Head of caudate nucleus (tissue), 42 donors: ENCODE measurements at places on chromosomes 7 and 10.

DNA sequence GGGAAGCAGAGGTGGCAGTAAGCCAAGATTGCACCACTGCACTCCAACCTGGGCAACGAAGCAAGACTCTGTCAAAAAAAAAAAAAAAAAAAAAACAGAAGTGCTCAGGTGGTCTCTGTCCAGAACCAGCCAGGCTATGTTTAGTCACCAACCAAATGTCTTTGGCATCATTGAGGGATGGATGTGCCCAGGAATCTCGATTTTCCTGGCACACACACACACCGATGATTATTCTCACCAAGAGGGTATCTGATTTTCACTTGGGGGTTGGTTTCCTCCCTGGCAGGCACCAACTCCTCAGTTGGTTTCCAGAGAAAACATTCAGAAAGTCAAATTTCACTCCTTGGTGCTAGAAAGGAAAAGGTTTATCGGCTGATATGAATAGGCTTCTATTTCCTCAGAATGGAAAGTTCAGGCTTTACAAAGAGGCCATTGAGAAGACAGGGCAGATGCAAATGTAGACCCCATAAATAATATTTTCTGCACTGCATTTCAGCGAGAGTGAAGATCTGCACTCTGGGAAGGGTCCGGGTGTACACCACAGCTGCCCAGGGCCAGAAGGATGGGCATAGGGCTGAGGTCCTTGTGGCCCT, 154.8 kb downstream of the TNS3 start:
- no peak for DNase-seq

- no peak for DNase-seq
Observed at GRCh38 chr7:26815426-26815825, 49.0 kb downstream of the SKAP2 start.

- DNase-seq = no peak
Observed at GRCh38 chr10:42551582-42552187, 86.7 kb downstream of the ZNF33B start.

- no peak for DNase-seq
Observed at GRCh38 chr10:17802976-17803375, 6.2 kb upstream of the MRC1 start.

DNA sequence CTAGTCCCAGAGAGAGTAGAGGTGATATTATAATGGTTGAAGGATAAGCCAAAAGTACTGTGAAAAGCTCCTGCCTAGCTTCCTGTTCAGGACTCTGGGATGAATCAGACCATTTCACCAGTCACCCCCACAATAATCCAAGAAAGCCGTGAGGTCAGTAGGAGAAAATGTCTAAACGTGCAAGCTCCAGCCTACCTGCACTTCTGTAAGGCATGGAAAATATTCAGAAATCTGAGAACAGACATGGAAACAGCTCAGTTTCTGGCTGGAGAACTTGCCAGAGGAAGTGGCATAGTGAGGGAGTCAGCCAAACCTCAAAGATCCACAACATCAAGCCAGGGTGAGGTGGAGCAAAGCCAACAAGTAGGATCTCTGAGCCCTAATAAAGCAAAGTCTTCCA, 58.2 kb downstream of the ELAPOR2 start:
- DNase-seq = no peak

- no peak for DNase-seq
Observed at GRCh38 chr10:130300608-130301020, 164.4 kb downstream of the GLRX3 start.

DNA sequence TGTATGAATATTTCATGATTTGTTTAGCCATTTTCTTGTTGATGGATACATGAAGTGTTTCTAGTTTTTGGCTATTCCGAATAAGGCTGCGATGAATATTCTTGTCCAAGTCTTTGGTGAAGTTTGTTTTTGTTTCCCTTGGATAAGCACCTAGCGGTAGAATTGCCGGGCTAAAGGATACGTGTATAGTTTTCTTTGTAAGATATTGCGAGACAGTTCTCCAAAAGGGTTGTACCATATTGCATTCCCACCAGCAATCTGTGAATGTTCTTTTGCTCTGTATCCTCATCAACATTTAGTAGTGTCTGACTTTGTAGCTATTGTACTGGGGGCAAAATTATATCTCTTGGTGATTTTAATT, 142.6 kb downstream of the DOCK1 start:
- no peak for DNase-seq

- no peak for DNase-seq
Observed at GRCh38 chr10:6336016-6336415, 133.3 kb downstream of the PFKFB3 start.

DNA sequence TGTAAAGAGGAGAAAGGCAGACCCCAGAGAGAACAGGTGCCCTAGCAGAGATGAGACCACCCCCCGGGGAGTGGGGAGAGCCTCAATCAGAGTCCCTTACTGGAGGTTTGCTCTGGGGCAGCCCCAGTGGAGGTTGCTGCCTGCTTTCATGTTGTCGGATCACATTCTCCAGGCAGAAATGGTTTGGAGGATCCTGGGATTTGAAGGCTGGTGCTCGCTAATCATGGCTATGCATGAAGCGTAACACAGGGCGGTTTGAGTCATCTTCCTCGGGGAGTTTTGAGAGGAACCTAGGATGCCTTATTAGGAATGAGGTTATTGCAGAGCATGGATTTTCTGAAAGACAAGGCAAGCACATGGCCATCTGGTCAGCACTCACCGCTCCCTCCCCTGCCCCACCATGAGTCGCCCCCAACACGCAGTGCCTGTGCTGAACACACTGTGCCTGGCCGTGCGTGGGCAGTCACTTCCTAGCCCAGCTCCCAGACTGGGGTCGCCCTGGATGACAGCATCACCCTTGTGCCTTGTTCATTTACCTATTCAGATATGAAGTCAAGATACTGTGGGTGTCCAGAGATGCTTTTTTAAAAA, 319.9 kb downstream of the DPP6 start:
- peak; percentile 23 for DNase-seq

- DNase-seq = no peak
Observed at GRCh38 chr10:6423004-6423403, 157.1 kb downstream of the PRKCQ start.

DNA sequence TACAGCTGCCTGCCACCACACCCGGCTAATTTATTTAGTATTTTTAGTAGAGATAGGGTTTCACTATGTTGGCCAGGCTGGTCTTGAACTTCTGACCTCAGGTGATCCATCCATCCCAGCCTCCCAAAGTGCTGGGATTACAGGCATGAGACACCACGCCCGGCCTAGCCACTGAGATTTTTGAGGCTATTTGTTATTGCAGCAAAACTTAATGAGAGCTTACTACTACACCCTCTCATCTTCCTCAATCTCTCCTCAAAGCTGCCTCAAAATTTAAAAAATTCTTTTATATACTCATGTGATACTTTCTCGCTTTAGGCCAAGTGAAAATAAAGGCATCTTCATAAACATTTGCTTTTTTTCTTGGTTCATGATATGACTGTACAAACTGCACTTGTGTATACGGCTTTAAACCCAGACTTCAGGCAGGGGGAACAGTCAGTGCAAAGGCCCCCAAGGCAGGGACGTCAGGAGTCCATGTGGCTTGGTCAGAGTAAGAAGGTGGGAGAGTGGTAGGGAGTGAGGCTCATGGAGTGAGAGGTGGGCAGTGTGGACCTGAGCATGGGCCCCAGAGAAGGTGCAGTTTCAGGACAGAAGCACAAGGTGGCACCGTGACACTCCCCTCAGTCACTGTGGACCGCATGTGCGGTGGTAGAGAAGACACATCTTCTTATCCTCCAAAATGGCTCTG, 55.5 kb downstream of the SYPL1 start:
- peak; percentile 77 for DNase-seq

- DNase-seq = no peak
Observed at GRCh38 chr10:48653944-48654698, 30.6 kb upstream of the WDFY4 start.

- DNase-seq = no peak
Observed at GRCh38 chr10:63549810-63550209, 28.6 kb downstream of the REEP3 start.

DNA sequence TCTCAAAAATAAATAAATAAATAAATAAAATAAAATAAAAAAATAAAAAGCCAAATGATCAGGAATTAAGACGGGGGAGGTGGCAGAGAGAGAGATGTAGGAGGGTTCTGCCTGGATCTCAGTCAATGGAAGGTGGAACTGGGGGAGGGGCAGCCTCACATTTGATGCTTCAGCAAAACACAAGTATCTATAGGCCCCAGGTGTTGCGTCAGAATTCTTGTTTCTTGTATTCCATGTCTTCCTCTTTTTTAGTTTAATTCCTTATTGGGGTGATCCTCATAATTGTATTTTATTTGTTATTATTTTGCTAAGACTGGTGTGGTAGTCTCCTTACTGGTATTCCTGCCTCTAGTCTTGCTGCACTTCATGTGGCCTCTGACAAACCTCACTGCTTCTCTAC, 41.4 kb upstream of the SMARCD3 start:
- DNase-seq = no peak

DNA sequence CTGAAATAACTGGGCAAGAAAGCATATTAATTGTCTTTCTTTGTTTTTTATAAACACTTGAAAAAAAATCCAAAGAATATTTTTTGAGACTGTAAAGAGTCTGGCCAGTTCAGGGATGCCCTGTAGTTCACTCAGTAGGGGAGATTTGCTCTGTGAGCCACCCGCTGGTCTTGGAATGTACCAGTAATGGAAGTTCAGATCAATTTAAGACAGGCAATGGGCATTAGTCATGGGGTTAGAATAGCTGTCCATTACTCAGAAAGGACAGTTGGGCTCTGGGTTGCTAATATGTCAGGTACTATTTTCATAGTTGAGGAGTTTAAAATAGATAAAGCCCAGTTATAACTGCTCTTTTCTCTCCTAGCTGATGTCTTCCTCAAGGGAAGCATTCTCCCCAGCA, 38.7 kb downstream of the A1CF start:
- DNase-seq = no peak

DNA sequence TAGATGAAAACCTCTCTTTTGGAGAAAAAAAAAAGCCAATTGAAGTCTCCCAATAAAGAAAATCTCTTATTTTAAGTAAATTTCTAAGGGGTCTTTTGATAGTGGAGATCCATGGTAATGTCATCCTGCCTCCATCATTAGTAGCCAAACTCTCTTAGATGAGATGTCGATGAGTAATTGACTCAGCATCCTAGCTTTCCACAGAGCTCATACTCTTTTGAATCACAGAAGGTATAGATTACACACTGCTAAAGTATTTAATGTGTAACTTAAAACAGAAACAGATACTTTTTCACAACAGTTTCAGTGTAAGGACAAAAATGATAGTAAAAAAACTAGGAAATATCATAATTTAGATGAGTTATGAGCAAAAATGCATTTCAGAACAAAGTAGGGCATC, 19.4 kb downstream of the MAGI2 start:
- no peak for DNase-seq
